ENCODE measurements at places on chromosomes 5 and 9.

- no peak for DNase-seq
Observed at GRCh38 chr5:109374625-109375024, 35.1 kb downstream of the PJA2 start.

DNA sequence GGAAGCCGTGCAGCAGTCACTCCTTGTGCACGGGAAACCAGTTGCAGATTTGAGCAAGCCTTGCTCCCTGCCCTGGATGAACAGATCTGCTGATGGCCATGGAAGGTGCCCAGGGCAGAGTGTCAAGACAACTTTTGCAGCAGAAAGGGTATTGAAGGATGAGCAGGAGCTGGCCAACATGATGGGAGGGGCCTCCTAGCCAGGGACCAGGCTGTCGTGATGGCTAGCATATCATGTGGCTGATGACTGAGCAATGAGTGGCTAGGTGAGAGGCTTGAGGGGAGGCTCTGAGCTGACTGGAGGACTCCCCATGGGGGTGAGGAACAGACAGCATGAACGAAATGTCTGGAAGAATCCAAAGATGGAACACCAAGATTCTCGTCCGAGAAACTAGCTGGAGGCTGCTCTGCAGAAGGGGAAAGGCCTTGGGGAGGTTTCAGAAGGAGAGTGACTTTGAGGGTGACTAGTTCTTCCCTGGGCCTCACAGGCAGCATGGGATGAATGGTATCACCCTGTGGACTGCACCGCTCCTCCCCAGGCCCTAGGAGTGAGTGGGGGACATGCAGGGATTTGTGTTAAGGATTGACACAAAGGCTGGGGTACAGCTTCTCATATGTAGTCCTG is 18.5 kb downstream of the PPARGC1B start:
- no peak for DNase-seq

- DNase-seq, result no peak
Observed at GRCh38 chr5:166505544-166505943, 1785.9 kb upstream of the WWC1 start.

DNA sequence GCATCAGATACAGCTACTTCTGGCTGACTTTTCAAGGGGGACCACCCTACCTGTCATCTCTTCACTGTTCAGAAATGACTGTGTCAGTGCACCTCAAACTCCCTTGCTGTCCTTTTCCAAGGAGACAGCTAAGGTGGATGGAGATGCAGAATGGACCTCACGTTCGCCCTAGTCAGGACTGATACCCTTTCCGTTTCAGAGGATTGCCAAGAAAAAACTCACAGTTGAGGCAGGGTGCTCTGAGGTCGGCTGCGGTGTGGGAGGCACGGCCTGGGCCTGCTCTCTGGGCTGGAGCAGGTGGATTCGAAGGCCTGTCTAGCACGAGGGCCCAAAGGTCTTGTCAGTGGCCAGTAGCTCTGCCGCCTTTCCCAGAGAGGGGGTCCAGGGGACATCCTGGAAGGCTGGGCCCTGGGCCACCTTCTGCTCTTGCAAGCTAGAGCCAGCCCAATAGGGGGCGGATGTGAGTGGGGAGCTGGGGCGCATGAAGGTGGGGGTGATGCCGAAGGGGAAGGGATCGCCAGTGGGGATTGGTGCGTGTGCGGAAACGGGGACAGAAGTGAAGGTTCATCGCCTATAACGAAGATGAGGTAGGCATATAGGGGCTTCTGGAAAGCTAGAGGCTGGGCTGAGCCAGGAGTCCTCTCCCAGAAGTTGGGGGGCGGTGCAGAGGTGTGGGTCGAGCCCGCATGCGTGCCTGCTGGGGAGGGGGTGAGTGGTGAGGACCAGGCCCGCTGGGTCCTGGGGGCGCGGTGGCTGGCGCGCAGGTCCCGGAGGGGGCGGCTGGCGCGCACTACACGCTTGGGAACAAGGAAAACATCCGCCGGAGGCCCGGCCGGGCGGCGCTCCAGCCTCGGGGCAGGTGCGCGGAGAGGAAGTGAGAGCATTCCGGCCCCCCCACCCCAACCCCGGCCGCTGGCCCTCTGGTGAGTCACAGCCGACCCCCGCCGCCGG is 2.5 kb upstream of the MSMP start:
- peak; percentile 58 for DNase-seq

DNA sequence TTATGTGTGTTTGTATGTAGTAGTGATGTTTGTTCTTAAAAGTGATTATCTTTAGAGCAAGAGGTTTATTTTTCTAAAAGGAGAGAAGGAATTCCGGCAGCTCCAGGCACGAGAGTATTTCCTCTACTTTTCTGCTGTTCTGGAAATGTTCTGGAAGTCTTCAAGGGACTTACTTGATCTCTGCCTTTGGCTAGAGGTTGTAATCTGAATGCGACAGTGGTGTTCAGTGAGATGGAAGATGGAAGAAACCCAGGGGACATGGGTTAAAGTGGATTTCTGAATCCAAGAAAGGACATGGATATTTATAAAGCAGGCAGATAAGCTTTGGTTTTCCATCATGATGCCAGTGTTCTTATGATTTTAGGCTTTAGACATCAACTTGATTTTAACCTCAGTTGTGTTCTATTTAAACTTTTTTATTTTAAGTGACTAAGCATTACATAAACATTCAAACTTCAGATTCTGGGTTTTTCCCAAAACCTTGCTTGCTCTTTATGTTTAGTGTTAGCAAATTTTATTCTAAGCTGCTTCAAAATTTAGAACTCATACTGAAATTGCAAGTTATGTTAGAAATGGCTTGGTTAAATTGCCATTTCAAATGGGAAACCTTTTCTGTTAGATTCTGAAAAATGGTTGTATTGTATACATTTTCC is 3.6 kb downstream of the GPR21 start:
- no peak for DNase-seq

GRCh38 chr5:109143031-109143430 is 266.7 kb downstream of the PJA2 start:
- no peak for DNase-seq

- no peak for DNase-seq
Observed at GRCh38 chr5:55234121-55234700, 803 bp upstream of the CCNO start.

DNA sequence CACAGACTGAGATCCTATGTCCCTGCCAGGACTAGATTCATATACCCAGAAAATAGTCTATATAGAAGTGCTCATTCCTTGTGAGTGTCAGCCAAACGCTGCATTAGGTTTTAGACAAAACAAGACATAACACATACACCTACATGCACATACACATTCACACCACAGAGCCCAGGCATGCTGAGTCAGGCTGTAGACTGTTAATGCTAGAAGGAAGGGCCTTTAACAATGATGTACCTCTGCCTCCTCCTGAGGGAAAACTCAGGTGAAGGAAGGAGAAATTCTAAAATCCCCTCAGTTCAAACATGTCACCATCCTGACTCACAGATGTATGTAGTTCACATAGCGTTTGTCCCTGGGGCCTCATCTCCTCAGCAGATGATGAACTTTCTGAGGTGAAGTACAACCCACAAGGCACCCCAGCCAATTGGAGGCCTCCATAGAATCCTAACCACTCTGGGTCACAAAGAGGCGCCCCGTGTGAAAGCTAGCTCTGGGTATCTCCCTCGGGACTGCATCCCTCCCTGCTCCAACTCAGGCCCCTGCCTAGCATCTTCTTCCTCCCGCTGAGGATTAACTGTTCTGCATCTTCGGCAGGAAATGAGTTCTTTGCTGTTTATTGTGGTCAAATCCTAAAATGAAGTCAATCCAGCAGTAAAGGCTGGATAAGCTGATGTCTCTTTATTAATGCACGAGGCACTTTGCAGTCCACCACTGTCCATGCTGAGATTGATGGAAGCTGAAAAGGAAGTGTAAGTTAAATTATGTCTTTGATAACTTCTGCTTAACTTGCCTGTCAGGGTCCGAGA is 40.8 kb upstream of the FSTL4 start:
- no peak for DNase-seq

GRCh38 chr9:33524306-33524947 is 376 bp downstream of the ANKRD18B start:
- no peak for DNase-seq

DNA sequence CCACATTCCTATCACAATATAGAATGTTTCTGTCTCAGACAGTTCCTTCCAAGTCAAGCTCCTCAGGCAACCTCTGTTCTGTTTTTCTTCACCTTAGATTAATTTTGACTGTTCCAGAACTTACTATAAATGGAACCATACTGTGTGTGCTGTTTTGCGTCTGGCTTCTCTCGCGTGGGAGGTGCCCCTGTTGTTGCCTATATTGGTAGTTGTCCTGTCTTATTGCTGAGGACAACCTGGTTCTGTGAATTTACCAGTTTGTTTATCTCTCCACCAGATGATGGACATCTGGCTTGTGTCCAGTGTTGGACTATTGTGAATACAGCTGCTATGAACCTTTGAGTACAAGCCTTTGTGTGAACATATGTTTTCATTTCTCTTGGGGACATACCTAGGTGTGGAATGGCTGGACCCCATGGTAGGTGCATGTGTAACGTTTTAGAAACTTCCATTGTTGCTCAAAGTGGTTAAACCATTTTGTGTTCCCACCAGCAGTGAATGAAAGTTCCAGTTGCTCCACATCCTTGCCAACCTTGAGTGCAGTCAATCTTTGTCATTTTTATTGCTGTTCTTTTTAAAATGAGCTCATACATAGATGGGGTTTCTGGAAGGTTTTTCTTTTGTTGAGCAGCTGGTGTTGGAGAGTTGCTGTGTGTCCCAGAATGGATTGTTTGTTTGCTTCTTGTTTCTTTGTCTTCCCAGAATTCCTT is 18.1 kb downstream of the HMCN2 start:
- no peak for DNase-seq

- no peak for DNase-seq
Observed at GRCh38 chr9:71681104-71681707, 87.1 kb downstream of the CEMIP2 start.

DNA sequence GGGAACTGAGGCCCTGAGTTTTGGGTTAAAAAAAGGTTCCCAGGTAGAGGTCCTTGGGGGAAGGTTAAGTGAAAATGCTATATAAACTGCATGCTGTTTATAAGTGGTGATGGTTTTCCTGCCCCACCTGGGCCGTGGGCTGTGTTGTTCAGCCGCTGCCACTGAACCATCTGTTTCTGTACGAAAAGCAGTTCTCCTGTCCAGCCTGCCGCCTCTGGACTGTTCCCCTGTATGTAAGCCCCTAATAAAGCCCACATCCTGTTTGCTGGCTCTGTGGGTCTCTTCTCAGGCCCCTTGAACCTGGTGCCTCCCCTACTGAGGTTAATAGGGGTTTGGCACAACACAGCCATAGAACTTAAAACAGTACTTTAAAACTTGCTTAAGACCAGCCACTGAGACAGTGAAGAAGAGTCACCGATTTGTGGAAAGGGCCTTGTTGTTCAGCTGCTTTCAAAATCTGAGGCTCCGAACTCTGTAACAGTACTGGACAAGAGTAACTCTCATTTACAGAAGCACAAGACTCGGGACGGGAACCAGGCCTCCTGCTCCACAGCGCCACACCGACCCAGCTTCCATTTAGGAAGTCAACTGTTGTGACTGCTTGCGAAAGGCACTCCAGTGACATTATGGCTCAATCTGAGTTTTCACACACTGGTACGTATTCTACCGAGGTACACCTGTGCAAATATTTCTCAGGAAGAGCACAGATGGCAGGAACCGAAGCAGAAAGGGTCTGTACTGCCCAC is 192.5 kb downstream of the CDK5RAP2 start:
- no peak for DNase-seq

DNA sequence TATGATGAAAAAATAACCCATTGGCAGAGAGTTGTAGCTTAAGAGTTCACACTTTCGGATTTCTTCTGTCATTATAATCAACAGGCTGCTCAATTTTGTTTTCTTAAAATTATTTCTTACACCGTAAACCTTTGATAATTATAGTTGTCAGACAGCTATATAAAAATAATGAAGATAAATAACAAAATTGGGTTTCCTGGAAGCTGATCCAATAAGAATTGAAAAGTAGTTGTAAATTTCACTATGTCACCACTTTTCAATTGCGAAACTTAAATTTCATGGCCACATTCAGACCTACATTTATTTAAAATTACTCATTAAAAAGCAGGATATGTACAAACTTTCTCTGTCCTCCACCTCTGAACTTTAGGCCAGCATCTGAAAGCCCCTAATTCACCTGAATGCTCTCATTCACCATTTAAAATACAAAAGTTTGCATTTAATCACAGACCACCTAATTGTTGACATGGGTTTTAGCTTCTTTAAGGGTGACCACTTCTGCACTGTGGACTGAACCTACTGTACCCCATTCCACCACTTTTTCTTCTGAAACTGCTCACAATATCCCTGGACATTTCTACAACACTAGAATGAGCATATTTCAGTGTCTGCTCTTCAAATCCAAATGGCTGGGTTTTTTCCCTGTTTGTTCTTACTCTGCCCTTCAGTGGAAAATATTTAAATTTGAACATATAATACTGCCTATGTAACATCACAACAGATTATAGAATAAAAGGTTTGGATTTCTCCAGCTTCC is 680 bp downstream of the SELENOP start:
- no peak for DNase-seq

GRCh38 chr5:91477408-91477807 is 94.3 kb upstream of the ARRDC3 start:
- no peak for DNase-seq

Measured in stimulated activated CD8-positive, alpha-beta memory T cell treated with anti-CD3 and anti-CD28 coated beads, Interleukin-4, amount 100 ng/mL, for 4 hours (primary cell).